ENCODE measurements at places on chromosomes 7 and 10.

GRCh38 chr7:44985900-44986217, 7.0 kb upstream of the MYO1G start:
- no peak for DNase-seq

DNA sequence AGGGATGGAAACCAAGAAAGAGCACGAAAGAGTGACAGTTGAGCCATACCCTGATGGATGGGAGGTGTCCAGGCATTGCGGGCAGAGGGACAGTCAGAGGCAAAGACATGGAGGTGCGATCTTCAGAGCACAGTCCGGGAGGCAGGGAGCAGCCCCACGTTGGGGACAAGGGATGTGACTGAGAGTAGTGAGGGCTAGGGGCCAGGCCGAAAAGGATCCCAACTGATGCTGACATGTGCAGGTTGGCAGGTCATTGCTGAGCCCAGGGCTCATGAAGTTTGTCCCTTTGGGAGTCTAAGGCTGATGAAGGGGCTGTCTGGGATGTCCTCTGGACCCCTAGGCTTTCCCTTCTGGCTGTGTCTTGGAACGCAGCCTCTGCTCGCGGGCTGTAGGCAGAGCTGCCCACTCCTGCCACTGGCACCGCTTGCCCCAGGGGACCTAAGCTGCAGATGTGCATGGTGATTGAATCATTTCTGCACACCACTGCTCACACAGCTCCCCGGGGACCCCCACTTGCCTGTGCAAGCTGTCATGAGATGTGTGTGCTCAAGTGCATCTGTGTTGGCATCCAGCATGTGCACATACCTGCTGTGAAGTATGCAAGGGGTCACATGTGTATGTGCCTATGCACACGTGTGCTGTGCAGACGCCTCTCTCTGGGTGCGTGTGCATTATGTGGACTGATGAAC, 125.1 kb downstream of the ZMIZ1 start:
- no peak for DNase-seq

DNA sequence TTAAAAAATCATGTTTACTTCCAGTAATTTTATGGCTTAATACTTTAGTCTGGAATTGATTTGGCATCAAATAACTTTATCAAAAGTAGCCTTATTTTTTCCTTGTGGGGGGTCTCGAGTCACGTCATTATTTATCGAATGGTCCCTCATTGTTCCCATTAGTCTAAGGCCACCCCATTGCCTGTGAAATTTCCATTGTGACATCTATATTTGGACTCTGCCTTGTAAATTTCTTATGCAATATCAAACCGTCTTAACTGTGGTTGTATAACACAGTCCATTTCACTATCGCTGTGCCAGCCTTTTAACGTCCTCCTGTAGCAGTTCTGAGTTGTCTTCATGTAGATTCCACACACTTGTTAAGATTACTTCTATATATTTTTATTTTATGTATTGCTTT, 103.9 kb upstream of the RET start:
- no peak for DNase-seq

DNA sequence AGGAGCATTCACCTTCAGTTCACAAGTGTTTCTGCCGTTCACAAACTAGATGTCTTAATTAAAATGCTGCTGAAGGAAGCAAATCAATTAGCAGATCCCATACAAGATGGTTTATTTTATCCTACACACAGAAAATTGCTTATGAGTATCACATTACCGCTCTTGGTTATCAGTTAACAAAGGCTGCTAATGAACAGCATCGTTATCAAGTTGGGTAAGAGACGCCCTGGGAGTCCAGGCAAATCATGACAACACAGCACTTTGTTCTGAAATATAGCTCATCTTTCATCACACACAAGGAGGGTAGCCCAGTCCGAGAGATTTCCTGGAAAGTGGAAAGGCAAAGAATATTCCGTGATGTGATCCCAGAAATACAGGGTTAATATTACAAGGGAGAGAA, 20.8 kb upstream of the FAM170B start:
- DNase-seq, result no peak

- DNase-seq, result no peak
Measured at GRCh38 chr10:89390476-89391225, 1.8 kb upstream of the IFIT1 start.

DNA sequence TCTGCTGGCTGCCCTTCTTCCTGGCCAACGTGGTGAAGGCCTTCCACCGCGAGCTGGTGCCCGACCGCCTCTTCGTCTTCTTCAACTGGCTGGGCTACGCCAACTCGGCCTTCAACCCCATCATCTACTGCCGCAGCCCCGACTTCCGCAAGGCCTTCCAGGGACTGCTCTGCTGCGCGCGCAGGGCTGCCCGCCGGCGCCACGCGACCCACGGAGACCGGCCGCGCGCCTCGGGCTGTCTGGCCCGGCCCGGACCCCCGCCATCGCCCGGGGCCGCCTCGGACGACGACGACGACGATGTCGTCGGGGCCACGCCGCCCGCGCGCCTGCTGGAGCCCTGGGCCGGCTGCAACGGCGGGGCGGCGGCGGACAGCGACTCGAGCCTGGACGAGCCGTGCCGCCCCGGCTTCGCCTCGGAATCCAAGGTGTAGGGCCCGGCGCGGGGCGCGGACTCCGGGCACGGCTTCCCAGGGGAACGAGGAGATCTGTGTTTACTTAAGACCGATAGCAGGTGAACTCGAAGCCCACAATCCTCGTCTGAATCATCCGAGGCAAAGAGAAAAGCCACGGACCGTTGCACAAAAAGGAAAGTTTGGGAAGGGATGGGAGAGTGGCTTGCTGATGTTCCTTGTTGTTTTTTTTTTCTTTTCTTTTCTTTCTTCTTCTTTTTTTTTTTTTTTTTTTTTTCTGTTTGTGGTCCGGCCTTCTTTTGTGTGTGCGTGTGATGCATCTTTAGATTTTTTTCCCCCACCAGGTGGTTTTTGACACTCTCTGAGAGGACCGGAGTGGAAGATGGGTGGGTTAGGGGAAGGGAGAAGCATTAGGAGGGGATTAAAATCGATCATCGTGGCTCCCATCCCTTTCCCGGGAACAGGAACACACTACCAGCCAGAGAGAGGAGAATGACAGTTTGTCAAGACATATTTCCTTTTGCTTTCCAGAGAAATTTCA, 1.7 kb downstream of the ADRB1 start:
- peak; percentile 5 for DNase-seq

- no peak for DNase-seq
Measured at GRCh38 chr10:93216341-93216985, 142.8 kb downstream of the CYP26A1 start.

GRCh38 chr10:110239892-110240291, 32.5 kb downstream of the MXI1 start:
- no peak for DNase-seq

DNA sequence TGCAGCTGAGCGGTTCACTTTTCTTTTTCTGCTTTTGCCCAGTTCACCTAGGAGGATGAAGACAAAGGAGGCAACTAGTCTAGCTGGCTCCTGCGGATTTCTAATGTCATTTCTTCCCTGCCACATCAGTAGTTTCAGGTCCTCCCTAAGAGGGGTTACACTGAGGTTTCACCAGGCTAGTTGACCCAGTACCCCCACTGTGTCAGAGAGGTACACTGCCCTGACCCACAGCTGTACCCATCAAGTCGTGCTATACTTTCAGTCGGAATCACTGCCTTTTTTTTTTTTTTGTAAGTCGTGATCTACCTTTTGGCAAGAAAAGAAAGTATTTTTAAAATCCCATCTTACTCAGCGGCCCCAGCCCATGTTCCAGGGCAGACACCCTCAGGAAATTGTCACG, 243.5 kb downstream of the CELF2 start:
- DNase-seq, result no peak

DNA sequence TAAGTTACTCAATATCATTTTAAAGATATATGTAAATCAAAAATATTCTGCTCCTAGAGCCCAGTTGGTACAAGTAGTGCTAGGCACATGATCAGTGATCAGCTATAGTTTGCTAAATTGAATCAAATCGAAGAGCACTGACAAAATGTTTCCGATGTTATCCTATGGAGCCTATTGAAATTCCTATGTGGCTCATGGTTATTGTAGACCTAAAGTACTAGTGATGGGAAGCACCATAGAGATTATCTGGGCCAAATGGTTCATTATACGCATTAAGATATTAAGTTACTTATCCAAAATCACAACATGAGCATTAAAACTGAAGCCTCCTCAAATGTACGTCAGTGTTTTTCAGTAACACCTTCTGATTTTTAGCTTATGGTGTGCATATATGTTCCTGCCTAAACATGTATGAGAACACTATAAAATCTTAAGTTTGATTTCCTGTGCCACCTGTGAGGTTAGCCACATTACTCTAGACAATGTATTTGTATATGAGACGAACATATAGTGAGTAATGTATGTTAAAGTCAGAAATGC, 103.2 kb downstream of the IQUB start:
- no peak for DNase-seq

GRCh38 chr10:35225204-35225603, 98.6 kb downstream of the CREM start:
- DNase-seq, result no peak

GRCh38 chr7:122136639-122137245, 7.3 kb downstream of the AASS start:
- DNase-seq, result no peak

GRCh38 chr7:89988074-89988473, 166.2 kb upstream of the STEAP1 start:
- no peak for DNase-seq

DNA sequence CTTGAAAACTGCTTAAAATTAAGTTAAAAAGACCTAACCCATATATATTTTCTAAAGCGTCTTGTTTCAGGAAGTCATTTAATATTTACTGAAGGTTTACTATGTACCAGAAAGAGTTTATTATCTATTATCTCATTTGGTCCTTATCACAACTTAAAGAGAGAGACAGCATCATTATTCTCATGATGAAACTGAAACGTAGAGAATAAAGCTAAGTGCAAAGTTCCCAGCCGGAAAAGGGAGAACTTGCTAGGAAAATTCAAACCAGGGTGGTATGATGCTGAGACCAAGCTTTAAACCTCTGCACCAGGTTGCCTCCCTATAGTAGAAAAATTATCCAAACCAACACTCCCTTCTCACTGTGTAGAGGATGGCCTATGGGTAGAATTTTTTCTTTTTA, 207.7 kb upstream of the BMPER start:
- DNase-seq, result no peak

GRCh38 chr7:80678707-80679106, 40.3 kb downstream of the CD36 start:
- no peak for DNase-seq

DNA sequence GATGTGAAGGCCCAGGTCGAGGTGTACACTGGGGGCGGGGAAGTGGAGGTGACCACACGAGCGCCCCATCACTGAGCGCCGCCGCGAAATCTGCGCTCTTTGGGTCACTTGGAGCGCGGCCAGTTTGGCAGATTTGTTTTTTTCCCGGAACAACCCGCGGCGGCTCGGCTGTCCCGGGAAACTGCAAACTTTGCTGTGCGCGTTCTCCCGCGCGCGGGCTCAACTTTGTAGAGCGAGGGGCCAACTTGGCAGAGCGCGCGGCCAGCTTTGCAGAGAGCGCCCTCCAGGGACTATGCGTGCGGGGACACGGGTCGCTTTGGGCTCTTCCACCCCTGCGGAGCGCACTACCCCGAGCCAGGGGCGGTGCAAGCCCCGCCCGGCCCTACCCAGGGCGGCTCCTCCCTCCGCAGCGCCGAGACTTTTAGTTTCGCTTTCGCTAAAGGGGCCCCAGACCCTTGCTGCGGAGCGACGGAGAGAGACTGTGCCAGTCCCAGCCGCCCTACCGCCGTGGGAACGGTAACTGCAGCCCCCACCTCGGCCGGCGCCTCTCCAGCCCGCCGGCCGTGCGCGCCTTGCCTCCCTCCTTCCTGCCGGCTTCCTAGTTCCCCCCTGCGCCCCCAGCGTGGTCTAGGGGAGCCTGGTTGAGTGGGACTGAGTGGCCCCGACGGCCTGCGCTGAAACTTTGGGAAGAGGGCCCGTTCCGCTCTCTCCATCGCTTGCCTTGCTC, at the start of gene CASP7:
Gene CASP7 (plus strand): TSS at position 450 of the 727 bp plus-strand sequence. CDS start 17,582 bp downstream, outside the sequence.
- DNase-seq, result peak; percentile 60

Data from stimulated activated CD8-positive, alpha-beta memory T cell treated with anti-CD3 and anti-CD28 coated beads, Interleukin-12 subunit alpha, Interleukin-12 subunit beta, amount 100 ng/mL, for 1 hour (primary cell).